ENCODE measurements at places on chromosomes 4 and X.
A peak's percentile ranks its signal among the peaks of the same experiment; 100 is the strongest.

DNA sequence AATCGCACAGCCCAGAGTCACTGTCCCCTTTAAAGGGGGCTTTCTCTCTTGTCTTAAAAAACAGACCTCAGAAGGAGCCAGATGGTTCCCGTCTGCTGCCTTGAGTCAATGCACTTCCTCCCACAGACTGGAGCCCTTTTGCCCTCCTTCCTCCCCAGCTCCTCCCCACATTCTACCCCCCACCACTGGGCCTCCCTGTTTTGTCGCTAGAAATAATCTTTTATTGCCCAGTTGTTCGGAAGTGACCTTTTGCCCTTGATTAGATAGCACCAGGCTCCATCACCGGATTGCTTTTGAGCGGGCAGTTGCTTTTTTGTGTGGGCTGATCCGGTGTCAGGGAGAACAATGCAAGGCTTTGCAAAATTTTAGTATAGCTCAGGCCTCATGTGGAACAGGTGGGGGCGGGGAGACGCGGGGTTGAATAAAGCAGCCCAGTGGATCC is 47.7 kb downstream of the SPRY1 start:
- peak; percentile 72 for DNase-seq

DNA sequence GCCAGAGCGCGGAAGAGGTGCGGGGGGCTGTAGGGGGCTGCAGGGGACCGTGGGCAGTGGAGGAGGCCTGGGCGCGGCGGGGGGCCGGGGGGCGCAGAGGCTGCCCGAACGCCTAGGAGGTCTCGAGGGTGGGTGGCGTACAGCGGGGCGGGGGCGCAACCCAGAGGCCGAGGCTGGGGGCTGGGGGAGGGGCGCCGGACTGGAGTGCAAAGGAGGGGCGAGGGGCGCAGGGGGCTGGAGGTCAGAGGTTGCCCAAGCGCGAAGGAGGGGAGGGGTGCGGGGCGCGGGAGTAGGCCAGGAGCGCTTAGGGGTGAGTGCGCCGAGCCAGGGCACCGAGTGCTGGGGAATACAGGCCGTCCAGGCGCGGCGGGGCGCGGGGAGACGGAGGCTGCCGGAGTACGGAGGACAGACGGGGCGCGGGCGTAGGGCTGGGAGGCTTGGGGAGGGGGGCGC is 255 bp downstream of the GYG2 start:
- DNase-seq = no peak

GRCh38 chr4:726838-727237 is 21.2 kb downstream of the PCGF3 start:
- no peak for DNase-seq

DNA sequence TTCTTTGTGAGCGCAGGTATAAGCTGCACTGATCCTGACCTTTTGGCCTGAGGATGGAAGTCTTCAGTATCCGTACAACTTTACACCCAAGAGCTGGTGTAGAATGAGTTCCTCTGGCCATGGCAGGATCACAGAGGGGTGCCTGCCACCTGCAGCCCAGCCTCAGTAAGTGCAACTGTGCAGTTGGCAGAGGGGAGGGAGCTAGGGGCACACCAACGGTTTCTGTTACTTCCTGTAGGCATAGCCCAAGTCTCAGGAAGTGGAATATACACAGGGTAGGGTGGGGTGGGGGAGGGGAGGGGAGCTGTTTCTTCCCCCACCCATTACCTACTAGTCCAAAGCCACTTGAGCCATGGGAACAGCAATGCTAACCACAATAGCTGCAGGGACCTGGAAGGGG is 85.4 kb upstream of the GBA3 start:
- peak; percentile 15 for DNase-seq

- DNase-seq = no peak
These were observed 203.3 kb downstream of the NWD2 start for GRCh38 chr4:37447886-37448285.

DNA sequence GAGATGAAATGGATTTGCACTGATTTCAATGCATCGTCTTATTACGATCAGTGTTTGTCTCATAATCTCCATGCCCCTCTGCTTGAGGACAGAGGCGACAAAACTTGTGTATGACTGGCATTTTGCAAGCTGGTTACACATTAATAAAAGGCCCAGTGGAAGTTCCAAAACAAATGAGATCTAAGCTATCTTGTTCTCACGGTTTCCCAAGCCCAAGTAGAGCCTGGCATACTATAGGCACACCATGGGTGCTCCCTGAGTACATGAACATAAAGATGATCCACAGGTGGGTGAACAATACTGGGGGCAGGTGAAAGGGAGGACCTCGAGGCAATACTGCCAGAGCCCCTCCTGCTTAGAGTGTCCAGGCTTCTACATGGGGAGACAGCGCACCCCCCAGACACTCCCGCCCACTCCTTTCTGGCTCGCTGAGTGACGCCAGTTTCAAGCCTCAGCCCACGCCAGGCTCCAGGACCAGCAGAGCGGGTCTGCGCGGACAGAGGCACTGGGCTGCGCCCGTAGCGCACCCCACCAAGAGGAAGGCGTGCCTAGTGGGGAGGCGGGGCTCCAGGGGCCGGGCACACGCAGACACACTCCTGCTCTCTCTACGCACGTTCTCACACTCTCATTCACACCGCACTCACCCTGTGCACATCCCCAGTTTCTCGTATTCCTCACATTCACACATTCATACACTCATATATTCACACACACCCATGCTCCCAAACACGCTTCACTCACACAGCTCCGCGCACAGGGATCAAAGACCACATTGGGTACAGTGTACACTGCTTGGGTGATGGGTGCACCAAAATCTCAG is 8.9 kb upstream of the GSX2 start:
- peak; percentile 82 for DNase-seq

DNA sequence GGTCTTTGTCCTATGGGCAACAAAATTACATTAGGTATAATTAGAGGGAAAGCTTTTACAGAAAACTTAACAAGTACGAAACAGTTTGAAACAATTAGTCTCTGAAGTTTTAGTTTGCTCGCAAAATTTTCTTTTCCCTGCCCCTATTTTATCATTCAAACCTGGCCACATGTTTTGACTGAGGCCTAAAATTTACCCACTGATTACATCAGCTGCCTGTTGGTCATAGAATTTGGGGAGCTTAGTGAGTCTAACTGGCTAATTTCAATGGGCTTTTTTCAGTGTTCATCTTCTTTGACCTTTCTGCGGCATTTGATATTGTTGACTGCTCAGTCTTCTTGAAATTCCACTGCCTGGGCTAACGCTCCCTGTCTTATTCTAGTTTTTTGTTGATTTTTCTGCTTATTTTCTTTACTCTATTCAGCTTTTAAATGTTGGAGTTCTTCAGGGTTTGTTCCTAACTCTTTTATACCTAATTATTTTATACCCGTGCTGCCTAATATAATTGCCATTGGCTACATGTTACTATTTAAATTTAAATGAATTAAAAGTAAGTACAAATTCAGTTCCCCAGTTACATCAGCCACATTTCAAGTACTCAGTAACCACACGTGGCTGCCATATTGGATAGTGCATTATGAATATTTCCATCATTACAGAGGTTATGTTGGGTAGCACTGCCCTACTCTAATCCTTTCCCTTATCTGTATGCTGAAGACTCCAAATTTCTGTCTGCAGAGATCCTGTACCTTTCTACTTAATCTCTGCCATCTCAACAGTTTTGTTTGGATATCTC is 87.5 kb downstream of the SNX25 start:
- no peak for DNase-seq

- DNase-seq = no peak
These were observed 17.9 kb downstream of the PPA2 start for GRCh38 chr4:105455998-105456397.

DNA sequence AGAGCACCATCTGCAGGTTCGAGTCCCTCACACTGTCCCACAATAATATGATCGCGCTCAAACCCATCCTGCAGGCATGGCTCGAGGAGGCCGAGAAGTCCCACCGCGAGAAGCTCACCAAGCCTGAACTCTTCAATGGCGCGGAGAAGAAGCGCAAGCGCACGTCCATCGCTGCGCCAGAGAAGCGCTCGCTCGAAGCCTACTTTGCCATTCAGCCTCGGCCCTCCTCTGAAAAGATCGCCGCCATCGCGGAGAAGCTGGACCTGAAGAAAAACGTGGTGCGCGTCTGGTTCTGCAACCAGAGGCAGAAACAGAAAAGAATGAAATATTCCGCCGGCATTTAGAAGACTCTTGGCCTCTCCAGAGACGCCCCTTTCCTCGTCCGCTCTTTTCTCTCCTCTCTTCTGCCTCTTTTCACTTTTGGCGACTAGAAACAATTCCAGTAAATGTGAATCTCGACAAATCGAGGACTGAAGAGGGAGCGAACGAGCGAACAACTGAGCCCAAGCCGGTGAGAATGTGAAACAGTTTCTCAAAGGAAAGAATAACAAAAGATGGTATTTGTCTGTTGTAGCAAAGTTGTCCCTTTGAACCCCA is 1.9 kb downstream of the POU4F2 start:
- no peak for DNase-seq

- no peak for DNase-seq
These were observed 80.9 kb downstream of the CLDN34 start for GRCh38 chrX:10048076-10048475.

DNA sequence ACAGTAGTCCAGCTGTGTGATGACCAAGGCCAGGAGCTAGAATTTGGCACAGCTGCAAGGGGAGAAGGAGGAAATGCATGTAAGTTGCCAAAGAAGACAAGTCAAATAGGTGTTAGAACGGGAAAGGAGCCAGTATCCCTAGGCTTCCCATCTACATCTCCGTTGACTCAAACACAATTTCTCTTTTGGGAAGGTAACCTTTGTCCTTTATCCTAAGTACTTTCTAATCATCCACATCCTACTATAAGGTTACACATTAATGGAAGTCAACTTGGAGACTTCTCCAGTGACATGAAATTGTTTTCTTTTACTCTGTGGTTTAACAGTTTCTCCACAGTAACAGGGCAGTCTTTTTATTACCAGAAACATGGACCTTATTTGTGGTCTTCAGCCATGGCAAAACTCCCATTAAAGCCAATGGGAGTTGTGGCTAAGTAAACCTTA is 620.0 kb downstream of the ANKRD50 start:
- DNase-seq = no peak

GRCh38 chr4:41692717-41693345 is 55.7 kb downstream of the PHOX2B start:
- peak; percentile 29 for DNase-seq

GRCh38 chrX:48632207-48632606 is 34.9 kb downstream of the WDR13 start:
- DNase-seq = no peak

DNA sequence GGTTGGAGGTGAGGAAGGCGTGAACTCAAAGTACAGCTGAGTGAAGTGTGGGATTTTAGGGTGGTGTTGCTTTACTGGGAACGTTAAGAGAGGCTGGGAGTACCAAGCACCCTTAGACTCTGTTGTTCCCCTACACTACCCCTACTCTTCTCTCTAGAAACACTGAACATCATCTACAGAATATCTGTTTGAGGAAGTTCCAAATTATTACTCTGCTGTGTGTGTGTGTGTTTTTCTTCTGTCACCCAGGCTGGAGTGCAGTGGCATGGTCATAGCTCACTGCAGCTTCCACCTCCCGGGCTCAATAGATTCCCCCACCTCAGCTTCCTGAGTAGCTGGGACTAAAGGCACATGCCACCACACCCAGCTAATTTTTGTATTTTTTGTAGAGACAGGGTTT is 76.7 kb upstream of the AP1S2 start:
- DNase-seq = no peak

DNA sequence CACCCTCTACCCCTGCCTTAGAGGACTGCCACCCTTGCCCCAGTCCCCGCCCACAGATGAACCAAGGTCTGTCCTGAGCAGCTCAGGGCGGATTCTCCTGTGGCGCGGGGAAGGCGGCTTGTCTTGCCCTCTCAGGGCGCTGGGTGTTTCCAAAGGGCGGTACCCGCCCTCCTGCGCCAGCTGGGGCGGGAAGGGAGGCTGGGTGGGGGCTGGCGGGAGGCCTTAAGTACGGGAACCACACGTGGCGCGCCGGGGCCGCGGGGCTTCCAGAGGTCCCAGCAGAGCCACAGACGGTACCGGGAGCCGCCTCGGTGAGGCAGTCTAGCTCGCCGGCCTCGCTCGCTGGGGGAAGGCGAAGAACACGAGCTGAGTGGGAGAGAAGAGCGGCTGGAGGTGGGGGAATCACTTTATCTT is 361.1 kb downstream of the MID1IP1 start:
- DNase-seq = no peak

DNA sequence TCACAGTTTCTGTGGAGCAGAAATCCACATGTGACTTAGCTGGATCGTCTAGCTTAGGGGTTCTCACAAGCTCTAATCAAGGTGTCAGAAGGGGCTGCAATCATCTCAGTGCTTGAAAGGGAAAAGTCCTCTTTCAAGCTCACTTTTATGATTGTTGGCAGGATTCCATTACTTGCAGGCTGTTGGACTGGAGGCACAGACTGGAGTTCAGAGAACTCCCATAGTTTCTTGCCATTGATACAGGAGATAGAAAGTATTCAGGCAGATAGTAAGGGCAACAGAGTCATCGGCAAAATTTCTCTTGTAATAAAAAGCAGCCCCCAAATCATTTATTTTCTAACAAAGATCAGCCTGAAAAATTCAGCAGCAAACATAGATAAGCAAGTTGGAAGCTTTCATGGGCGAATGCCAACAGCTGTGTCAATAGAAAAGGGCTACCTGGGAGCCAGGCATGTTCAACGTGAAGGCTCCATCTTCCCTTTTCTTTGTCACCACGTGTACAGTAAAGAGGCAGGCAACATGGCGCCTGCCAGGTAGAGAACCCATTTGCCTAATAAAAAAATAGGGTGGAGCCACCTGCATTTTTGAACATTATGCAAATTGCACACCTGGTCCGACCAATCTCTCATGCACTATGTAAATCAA is 64.4 kb downstream of the CXCL13 start:
- DNase-seq = peak; percentile 93

DNA sequence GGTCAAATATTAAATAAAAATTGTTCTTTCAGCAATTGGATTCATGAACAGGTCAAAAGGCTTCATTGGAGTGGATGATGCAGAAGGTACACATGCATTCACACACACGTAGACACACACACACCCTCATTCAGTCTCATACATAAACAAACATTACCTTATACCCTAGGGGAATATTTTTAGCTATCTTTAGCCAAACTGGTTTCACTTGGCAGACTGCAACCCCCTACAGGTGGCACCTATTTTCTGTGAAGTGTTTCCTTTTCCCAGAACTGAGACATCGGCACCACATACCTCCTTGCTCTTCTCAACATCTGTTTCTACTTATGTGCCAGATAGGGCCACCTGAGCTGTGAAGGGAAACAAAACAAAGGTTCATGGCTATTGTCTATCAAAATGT is 18.5 kb upstream of the KDR start:
- no peak for DNase-seq

GRCh38 chr4:2731907-2732317 is 24.2 kb downstream of the TNIP2 start:
- no peak for DNase-seq

GRCh38 chr4:25088093-25088952 is 57.6 kb upstream of the LGI2 start:
- no peak for DNase-seq

DNA sequence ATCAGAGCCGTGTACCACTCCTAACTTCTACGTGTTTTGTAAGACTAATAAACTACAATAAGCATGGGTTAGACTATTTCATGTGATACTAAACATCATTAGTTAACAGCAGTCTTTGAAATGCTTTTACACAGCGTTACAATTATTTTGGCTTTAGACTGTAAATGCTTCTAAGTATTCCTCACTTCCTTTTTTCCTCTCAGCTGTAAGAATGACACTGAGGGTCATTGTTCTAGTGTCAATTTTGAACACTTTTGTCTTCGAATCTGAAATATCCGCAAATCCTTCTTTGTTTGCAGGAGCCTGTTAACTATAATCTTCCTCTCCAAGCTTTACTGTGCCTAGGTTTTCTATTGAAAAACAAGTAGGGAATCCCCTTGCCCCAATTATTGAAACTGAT is 1.5 kb downstream of the ABCE1 start:
- DNase-seq = no peak

GRCh38 chr4:124753941-124754581 is 41.5 kb upstream of the ANKRD50 start:
- peak; percentile 46 for DNase-seq

- peak; percentile 59 for DNase-seq
These were observed 39.4 kb downstream of the SAT1 start for GRCh38 chrX:23822397-23822796.
